ENCODE measurements at places on chromosomes 7 and 10.

DNA sequence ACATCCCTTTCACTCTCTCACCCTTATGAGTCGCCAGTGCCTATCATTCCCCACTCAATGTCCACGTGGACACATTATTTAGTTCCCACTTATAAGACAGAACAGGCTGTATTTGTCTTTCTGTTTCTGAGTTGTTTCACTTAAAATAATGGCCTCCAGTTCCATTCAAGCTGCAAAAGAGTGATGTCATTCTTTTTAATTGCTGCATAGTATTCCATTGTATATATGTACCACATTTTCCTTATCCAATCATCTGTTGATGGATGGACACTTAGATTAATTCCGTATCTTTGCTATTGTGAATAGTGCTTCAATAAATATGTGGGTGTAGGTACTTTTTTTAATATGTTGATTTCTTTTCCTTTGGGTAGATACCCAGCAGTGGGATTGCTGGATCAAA, 79.1 kb downstream of the ZNF365 start:
- H3K36me3 ChIP-seq, result no peaks in the 10 kb centered on the region
- no peaks in the 10 kb centered on the region for H3K27me3 ChIP-seq
- DNase-seq, result no peak
- H3K4me3 ChIP-seq, result no peak overlapping the region

- no peak overlapping the region for H3K4me3 ChIP-seq
- no peaks in the 10 kb centered on the region for H3K36me3 ChIP-seq
- H3K27ac ChIP-seq, result no peak overlapping the region
- DNase-seq, result no peak
- H3K27me3 ChIP-seq, result no peaks in the 10 kb centered on the region
These were observed 19.7 kb upstream of the PWWP2B start for GRCh38 chr10:132377326-132377725.

DNA sequence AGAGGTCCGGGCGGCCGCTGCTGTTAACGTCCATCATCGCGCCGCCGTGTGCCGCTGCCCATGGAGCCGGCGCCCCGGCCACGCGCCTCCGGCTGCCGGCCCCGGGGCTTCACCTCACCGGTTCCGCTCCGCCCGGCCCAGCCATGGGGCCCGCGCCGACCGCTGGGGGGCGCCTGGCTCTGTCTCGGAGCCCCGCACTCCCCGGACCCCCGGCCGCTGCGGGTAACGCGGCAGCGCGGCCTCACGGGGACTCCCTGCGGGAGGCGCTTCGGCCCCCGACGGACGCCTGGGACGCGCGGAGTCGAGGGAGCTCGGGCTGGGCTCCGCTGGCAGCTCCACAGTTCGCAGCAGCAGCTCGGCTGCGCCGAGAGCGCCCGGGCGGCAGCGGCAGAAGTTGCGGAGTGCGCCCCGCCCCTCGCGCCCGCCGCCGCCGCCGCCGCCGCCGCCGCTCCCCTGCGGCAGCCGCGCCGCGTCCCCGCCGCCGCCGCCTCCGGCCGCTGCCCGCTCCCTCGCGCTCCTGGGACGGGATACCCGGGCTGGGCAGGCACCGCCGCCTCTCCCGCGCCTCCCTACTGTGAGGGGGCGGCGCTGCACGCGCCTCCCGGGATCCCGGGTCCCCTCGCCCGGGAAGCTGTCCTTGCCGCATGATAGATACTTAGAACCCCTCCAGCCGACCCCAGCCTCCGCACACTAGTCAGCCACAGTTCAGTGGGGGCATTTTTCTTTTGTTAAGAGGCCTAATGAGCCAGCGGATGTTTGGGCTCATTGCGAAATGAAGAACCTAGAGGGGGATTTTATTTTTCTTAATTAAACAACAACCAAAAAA, at the start of gene HTR7:
TSS of gene HTR7 (minus strand) at position 405 of the 826 bp plus-strand sequence. CDS start at position 37, 368 bp downstream.
- peaks cover 3% of the 10 kb centered on the region for H3K4me1 ChIP-seq
- H3K4me3 ChIP-seq, result peak within 1 kb of the TSS; percentile 49
- H3K36me3 ChIP-seq, result no peaks in the 10 kb centered on the region
- H3K27ac ChIP-seq, result peak within 1 kb of the TSS; percentile 15

DNA sequence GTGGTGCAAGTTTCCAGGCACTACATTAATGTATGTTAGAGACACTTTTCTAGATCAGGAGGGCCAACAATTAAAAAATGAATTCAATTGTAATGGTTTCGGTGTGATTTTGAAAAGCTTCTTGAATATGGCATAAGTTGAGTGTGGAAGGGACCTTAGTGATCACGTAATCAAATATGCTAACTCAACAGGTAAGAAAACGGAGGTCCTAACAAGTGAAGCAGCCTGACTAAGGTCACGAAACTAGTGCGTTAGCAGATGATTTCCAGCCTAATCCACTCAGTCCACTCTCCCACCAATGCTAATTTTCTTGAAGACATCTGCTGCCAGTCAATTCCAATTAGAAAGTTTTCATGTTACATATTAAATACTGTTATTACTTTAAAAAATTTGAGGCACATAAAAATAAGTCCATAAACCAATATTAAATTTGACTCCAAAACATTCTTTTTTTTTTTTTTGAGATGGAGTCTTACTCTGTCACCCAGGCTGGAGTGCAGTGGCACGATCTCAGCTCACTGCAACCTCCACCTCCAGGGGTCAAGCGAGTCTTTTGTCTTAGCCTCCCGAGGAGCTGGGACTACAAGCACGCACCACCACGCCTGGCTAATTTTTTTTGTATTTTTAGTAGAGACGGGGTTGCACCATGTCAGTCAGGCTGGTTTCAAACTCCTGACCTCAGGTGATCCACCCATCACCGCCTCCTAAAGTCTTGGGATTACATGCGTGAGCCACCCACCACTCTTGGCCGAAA, 2.3 kb upstream of the RSBN1L start:
- no peaks in the 10 kb centered on the region for H3K27me3 ChIP-seq
- no peak overlapping the region for H3K27ac ChIP-seq
- H3K36me3 ChIP-seq, result no peaks in the 10 kb centered on the region
- peak overlapping the region; percentile 6 for H3K4me3 ChIP-seq

DNA sequence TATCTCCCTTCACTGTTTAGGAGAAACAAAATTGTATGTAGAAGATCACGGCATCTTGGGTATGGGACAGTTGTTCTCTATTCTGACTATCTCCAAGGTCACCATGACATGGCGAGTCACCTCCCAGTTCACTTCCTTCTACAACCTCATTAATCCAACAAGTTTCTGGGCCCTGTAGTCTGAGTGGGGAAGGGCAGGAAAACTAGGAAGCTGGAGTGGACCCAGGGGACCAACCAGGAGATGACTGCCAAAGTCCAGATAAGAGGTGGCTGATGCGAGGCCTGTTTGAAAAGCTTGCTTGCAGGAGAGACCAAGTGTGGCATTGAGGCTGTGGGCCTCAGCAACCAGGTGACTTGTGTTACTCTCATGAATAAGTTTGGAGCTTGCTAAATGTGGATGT, 584.9 kb downstream of the TNS3 start:
- no peak overlapping the region for H3K4me3 ChIP-seq
- no peak for DNase-seq
- no peaks in the 10 kb centered on the region for H3K4me1 ChIP-seq
- no peak overlapping the region for H3K27ac ChIP-seq

All from large intestine (tissue), 12 donors.